Skeletal muscle cell (primary cell): ENCODE measurements at places on chromosomes 12 and 14.

DNA sequence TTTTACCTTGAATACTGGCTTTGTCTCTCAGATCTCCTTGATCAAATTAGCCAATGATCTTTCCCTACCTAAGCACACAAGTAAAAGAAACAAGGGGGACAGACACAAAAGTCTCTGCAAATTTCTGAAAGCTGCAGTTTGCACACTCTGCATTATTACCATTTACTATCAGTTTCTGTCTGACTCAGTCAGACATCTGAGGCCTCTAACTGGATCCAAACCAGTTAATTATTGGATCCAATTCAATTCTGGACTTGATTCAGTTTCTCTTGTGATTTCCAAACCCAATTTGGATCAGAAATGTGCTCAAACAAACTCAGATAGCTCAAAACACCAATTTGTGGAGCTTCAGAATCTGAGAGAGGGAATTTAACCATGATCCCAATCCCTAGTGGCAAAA lies 16.6 kb downstream of the SSTR1 start:
- no peak for DNase-seq

- DNase-seq = no peak
Measured at GRCh38 chr14:22900081-22900799, 17.2 kb downstream of the REM2 start.

DNA sequence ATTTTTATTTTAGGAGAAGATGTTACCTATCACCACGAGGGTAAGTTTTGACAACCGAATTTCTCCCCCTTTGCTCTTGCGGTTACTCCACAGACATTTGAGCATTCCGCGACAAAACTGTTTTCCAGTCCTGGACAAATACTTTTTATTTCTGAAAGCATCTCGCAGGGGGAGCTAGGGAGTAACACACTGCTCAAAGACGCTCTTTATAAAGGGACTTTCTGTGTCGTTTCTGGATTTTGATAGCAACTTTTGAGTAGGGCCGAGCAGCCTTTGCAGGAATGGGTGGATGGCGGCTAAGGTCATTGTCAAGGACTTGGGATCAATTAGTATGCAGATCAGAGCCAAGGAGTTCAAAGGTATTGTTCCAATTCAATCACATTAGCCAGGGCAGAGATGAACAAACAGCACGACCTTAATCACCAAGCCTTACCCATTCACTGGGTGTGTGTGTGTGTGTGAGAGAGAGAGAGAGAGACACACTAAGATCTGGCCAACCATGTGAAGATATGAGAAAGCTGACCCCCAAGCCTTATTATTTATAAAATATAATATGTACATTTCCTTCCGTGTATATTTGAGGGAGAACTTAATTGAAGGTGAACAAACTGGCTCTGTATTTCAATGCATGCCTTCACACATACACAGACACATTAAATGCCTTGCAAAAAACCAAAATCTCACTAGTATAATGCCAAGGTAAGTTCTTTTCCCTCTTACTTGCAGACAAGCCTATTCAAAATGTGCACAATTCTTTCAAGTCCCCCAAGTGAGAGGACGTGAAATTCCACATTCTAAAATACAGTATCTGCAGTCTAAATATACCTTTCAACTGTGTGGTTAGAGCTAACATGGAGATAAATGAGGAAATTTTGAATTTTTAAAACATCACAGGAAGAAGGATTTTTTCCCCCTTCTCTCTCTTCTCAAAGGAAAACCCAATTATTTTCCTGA lies 613.8 kb downstream of the VRK1 start:
- DNase-seq = no peak

DNA sequence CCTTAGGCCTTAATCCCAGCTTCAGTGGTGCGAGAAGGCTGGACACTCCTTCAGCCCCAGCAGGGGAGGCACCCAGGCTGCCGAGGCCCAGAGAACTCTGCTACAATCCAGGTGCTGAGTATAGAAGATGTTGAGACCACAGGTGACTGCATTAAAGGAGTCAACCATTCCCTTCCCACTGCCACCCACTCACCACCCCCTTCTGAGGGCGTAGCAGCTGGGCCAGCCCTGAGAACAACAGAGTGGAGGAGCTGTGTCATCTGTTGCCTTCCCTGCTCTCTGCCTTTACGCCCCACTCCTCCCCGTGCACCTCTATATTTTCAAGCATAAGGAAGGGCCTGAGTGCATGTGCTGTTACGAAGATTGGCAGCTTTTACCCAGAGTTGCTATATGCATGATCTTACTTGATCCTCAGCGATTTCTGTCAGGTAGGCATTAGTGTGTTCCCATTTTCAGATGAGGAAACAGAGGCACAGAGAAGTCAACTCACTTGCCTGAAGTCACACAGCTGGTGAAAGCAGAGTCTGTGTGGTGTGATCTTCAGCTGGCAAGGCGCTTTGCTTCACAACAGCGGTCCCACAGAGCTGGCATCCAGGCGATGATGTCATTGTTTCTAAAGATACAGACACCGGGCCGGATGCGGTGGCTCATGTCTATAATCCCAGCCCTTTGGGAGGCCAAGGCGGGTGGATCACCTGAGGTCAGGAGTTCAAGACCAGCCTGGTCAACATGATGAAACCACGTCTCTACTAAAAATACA lies 46.7 kb downstream of the RIN3 start:
- no peak for DNase-seq

DNA sequence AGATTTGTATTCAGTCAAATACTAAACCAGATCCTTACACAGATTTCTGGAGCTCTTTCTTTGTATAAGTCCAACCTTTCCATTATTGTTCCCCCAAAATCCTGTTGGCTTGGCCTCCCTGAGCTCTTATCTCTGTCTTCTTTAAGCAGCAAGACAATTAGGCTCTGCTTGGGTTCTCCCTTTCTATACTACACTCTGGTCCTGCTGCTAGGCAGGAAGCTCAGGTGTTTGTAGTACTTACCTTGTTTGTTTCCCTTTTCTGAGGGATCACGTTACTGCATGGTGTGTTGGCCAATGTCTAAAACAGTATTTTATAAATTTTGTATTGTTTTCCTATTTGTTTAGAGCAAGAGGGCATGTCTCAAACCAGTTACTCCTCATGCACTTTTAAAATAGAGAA lies 192.9 kb downstream of the PRKD1 start:
- DNase-seq = no peak

- DNase-seq = no peak
Measured at GRCh38 chr14:30225176-30225575, 297.5 kb upstream of the PRKD1 start.

GRCh38 chr14:100381395-100382105 lies 58.4 kb downstream of the SLC25A47 start:
- DNase-seq = no peak

GRCh38 chr14:87097015-87097414 lies 896.0 kb downstream of the GALC start:
- DNase-seq = no peak

GRCh38 chr12:1608713-1609119 lies 14.3 kb upstream of the FBXL14 start:
- DNase-seq = no peak

- no peak for DNase-seq
Measured at GRCh38 chr14:89393222-89393745, 23.7 kb downstream of the FOXN3 start.

DNA sequence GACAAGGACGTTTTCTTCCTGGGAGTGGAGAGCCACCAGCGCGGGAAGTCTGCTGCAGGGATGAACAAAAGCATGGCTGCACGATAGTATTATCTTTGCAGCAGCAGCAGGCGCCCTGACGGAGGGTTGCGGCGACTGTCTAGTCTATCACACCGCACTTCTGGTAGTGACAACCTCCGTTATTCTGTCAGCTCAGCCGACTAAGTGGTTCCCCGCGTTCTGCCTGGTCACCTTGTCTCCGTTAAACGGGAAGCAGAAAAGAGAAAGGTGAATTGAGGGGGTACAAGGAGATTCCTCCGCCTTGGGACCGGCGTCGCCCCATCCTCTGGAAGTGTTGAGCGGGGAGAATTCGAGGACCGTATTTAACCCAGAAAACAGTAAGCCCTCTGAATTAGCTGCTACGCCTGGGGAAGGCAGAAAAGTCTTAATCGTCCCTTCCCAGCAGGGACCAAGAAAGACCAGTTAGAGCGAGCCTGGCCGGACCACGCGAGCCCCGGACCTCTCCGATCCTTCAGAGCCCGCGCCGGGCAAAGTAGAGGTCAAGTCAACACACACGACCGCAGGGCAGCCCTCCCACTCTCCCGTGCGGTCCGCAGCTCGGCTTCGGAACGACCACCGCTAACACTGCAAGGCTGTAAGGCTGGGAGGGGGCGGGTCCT lies 536 bp upstream of the DAAM1 start:
- DNase-seq = no peak

DNA sequence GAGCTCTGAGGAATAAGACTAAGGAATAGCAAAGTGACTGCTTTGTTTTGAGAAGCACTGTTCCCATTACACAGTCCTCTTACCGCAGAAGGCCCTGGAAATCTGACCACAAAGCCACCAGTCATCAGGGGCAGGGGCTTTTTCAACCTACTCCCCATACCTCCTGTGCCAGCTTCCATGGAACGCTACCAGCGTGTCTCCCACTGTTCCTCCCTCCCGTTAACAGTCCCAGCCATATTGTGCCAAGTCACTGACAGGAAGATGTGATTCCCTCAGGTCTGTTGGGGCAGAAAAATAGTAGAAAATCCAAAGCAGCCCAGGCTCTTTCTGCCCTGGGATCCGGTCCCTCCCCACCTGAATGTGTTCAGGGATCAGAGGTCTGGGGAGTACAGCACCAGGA lies 46.6 kb upstream of the VPS33A start:
- no peak for DNase-seq

GRCh38 chr12:59404109-59404650 lies 191.6 kb upstream of the SLC16A7 start:
- DNase-seq = no peak

GRCh38 chr14:86596024-86596423 lies 1066.1 kb downstream of the FLRT2 start:
- no peak for DNase-seq

DNA sequence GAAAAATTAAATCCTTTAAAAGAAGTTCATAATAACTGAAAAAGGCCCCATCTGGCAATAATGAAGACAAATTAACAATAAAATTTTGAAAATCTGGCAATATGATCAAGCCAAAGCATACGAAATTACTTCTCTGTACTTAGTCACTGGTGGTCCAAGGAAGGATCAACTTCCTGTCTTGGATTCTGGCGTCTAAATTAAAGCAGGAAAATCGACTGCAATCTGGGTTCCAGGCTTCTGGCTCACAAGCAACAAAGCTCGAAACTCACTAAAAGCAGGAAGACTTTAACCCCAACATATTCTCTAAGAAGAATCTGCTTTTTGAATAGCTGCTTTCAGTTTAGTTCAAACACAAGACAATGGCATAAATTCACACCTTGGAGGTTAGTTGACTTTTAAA lies 49.7 kb downstream of the LRIG3 start:
- DNase-seq = no peak

DNA sequence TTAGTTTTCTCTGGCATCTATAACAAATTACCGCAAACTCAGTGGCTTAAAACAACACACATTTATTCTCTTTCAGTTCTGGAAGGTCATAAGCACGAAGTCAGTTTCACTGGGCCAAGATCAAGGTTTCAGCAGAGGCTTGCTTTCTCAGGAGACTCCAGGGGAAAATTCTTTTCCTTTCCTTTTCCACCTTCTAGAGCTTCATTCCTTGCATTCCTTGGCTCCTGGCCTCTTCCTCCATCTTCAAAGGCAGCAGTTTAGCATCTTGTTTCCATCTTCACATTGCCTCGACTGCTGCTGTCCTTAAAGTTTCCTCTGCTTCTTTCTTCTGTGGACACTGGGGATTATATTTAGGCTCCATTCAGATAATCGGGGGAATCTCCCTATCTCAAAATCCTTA lies 106.1 kb downstream of the PDE3A start:
- DNase-seq = no peak

DNA sequence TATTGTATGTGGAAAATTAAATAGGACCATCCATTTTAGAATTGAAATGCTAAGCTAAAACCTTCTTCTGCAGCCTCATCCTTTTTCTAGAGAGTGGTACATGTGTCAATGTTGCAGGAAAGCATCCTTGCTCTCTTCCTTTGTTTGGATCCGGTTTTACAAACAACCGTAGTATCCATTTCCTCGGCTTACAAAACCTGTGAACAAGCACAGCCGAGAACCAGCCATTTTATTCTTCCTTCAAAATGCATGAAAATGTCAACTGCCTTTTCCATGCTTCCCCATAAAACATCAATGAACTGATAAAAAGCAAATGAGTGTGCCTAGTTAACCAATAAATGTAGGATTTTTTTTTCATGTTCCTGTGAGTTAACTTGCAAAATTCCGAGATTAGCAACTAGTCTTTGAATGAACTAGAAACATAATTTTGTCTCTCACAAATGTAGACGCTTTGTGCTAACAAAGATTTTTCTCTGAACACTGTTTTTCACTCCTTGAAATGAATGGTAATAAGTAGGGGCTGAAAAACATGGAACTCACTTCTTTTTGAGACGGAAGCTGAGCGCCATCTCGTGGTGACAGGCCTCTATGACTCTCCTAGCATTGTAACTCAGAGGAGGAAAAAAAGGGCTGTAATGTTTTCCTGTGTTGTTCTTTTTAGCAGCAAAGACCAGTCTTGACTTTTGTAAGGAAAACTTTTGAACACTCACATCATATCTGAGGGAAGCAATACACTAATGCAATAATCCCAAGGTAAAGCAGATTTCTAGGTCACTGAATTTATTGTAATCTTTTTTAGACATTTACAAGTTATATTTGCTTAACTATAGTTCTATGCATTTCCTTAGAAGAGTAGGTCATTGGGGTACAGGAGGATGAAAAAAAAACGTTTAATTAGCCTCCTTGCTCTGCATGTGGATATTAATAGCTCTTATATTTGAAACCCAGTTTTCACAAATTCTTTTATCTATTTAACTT lies 157.4 kb upstream of the FOXG1 start:
- DNase-seq = no peak

DNA sequence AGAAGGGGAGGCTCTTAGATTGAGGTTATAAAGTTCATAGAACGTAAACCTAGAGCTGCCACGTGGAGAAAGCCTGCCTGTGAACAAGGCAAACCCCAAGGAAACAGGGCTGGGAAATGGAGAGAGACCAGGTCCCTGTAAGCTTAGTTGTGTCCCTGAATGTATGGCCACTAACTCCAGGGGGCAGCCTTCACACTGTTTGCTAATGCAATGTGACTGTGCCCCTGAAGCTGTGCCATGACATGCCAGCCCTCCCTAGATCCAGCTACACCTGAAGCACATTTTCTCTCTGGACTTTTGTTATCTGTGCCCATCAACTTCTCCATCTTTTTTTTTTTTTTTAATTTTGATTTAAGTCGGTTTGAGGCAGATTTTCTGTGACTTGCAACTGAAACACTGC lies 60.6 kb upstream of the TMCC3 start:
- DNase-seq = no peak

GRCh38 chr12:17076028-17076744 lies 470.2 kb upstream of the LMO3 start:
- no peak for DNase-seq

DNA sequence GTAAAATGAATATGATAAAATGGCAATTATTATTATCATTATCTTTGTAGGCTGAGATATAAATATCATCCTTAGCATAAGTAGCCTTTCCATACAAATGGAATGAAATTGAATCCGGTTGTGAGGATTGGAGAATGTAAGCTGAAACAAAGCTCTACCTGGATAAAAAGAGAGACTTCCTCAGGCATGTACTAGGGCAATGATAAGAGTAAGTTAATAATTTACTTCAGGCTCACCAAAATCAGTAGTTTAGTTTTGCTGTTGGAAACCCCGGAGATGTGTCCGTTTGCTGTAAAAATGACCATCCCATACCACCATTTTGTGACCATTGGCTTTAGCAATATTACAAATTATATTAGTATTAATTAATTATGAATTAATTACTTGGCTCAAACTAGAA lies 96.3 kb downstream of the C12orf75 start:
- DNase-seq = no peak
